ENCODE measurements at places on chromosomes 5 and 9.

DNA sequence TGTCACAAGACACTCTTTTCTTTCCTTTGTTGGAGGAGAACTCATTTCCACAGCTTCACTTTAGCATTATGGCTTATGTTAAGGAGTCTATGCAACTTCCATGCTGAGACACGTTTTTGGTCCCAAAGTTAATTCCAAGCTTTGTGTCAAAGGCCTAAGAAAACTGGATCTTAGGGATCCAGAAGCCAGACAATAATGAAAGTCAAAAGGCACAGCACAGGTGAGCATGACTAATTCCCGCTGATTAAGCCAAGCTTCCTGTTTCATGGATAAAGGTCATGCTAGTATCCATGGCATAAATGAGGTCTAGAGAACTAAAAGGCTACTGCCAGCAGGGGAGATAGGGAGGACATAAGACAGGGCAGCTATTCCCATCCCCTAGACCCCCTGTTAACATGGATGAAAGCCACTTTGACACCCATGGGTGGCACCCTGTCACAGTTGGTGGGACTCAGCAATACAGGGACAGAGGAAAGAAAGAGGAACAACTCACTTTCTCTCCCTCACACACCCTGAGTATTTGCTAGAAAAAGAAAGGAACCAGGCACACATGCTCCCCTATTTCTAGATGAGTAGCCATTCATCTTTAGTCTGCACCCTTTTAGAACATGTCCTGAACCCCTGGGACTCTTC, 438.1 kb upstream of the CDH9 start:
- DNase-seq: no peak

DNA sequence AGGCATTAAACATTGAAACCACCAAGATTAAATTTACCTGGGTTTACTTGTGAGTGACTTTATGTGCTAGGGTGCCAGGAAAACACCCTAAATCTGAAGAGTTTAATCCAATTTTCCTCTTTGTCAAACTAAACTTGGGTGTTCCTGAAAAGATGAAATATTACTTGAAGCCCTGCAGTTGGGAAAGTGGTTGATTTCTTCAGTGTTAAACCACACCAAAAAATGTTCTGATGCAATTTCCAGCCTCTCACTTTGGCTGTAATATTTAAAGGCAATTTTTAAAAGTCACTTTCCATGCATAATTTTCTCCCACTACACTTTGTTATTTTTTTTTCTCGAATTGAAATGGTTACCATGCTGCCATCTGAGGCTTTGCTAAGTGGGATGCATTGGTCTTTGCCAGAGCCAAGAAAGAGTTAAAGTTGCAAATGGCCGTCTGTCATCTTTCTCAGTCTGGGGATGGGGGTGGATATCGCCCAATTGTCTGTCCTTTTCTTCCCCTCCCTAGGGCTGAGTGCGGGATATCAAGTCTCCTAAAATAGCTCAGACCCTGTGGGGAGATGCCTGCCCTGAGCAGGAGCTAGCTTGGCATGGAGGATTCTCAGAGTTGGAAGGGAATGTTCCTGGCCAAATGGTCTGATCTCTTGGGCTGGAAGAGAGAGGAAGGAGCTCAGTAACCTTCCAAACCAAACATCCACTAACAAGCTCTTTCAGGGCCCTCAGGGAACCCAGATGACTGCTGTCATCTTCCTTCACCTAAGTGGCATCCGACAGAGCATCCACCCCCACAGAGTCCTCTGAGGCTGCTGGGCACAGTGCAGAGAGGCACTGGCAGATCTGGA, 13.6 kb upstream of the SHB start:
- DNase-seq: no peak

DNA sequence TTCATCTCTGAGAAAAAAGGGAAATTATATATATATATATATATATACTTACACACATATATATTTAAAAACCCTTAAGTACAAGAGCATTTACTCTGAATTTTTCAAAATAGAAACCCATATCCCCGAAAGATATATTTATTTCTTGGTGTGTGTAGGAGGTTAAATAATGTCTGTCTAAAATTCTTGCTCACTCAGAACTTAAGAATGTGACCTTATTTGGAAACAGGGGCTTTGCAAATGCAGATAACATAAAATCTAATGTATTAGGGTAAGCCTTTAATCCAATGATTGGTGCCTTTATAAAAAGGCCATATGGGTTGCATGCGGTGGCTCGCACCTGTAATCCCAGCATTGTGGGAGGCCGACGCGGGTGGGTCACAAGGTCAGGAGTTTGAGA, 517.3 kb upstream of the TLE4 start:
- no peak for DNase-seq

- DNase-seq: no peak
Observed at GRCh38 chr5:132044207-132044606, 16.2 kb upstream of the IL3 start.

GRCh38 chr9:33331377-33331891, 41.1 kb downstream of the NFX1 start:
- no peak for DNase-seq

DNA sequence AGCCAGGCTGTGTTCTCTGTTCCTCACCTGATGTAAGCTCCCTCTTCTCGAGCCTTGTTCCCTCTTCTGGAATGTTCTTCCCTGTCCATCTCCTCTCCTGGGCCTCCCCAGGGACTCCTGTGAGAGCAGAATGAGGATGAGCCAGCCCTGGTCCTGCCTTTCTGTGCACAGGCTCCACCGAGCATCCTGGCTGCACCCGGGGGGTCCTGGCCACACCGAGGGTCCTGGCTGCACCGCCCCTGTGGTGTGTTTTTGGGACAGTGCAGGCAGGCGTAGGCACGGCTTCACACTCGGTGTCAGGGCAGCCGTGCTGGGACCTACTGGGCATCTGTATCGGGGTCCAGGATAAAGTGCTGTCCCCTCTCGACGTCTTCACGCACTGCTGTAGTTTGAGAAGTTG, 17.8 kb downstream of the FBXW5 start:
- no peak for DNase-seq

Data from stimulated activated CD8-positive, alpha-beta memory T cell treated with anti-CD3 and anti-CD28 coated beads, Interleukin-15, amount 100 ng/mL, for 4 hours (primary cell).